ENCODE measurements at places on chromosomes 4 and X. TPM values are rescaled to one million over a fixed set of nuclear protein-coding genes. Genes with fewer than 3 reads are reported as not detected.

DNA sequence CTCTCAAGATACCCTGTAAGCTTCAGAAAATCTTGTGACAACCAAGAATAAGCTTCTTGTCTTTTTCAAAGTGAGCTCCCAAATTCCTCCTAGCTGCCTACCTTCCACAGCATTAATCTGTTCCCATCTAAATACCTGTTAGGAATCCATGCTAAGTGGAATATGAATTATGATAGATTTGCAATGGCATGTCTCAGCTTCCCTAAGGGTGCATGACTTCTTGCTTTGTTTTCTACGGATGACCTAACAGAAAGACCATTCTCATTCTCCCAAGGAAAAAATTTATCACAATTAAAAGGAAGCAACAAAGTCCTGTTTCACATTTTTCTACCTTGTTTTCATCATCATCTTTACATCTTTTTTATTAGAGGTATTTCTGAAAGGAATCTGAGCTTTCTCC is 532.7 kb downstream of the GRXCR1 start:
- no peak for DNase-seq

- DNase-seq = no peak
Observed at GRCh38 chr4:144899393-144899792, 198.6 kb downstream of the ANAPC10 start.

DNA sequence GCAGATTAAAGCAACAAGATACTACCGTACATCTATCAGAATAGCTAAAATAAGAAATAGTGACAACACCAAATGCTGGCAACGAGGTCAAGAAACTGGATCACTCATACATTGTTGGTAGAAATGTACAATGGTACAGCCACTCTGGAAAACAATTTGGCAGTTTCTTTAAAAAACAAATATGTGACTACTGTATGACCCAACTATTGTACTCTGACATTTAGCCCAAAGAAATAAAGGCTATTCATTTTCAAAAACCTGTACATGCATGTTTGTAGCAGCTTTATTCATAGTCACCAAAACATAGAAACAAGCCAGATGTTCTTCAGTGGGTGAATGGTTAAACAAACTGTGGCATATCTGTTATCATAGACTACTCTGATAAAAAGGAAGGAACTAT is 8.2 kb downstream of the CLCN3 start:
- no peak for DNase-seq

DNA sequence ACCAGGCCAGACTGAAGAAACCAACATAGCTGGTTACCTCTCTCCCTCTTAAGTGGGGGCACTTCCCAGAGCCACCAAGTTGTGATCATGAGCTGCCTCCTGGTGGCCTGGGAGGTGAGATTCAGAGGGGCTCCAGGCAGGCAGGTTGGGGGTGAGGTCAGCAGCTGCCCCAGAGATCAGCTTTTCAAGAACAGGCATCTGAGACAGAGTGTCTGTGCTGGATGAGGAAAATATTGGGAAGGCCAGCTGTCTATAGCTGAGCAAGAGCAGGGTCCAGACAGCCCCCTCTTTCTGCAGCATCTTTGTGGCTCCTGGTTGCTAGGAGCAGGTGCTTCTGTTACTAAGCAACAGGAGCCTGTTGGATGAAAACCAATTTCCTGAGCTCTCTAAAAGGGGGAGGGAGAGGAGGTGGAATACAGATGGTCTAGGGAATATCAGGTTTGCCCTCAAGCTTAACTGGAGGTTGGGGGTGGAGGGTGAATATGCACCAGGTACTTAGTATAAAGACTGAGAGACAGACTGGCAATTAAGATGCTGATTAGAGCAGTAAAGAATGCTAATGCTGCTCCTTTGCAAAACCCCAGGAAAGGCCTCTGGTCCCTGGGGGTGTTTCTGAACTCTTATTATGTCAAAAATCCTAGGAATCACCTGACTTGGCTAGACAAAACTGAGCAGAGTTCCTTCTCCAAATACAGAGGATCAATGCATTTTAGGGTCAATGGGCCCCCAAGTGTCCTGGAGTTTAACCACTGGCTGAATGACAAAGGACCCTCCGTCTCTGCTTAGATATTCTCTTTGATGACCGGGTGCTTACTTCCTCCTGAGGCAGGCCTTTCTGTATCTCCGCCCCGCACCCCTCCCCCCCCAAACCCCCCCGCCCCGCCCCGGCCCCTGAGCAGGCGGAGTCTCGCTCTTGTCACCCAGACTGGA is 21.4 kb downstream of the ZCCHC13 start:
- DNase-seq = no peak

DNA sequence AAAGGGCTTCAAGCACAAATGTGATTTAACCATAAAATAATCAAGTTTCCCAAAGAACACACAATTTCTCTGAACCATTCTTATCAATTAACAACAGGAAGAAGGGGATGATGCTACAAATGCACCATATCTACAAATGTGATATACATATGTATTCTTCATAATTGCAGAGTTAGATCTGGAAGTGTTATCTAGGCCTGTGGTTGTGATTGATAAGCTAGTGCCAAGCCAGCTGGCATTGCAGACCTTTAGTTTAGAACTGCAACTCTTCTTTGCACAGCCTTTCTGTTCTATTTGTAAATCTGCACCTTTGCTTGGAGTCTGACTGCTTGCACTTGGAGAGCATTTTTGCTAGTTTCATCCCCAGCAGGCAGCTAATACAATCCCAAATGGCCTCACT is 145.5 kb upstream of the NPY2R start:
- no peak for DNase-seq

DNA sequence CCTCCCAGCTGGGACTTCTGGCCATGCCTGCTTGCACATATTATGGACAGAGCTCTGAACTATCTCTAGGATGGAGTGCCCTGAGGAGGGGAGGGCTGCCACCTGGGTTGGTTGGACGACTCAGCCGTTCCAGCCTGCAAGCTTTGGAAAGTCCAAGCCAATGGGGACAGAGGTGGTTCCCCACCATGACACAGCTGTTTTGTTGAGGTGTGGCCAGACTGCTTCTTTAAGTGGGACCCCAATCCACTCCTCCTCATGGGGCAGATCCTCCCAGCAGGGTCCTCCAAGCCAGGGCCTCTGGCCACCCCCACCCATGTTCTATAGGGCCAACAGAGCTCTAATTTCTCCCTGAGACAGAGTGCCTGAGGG is 22.7 kb downstream of the F8A3 start:
- no peak for DNase-seq

DNA sequence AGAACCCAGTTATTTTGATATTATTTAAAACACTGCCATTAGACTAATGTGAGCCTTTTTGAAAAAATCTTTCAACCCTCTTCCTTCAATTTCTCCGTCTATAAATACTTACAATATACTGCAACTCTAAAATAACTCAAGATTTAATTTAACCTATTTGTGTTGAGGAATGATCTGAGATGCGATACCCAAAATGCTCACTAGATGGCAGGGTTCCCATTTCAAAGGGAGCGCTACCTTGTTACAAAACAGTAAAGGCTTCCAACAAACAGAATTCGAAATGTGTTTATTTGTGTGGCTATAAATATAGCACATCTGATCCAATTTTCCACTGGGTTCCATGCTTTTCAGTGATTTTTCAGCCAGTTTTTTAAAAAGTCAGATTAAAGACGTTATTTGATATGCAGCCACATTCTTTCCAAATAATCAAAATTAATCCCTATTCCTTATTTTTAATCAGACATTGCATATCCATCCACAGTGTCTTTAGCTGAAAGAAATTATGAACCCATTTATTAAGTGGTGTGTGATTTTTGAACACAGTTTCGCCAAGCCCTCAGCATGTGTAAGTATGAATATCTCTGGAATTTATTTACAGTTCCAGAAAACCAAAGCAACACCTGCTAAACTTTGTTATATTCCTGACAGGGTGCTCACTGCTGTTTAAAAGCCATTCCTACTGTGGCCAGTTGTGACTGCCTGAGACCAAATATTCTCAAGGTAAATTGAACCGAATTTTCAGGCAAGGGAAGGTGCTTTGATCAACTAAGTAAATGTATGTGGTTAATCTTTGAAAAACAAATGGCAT is 668.0 kb upstream of the LCORL start:
- DNase-seq = no peak

GRCh38 chrX:17616936-17617335 is 120.4 kb upstream of the SCML1 start:
- no peak for DNase-seq

- no peak for DNase-seq
Observed at GRCh38 chr4:180292339-180292738, 1950.9 kb upstream of the TENM3 start.

GRCh38 chrX:153646620-153647373 is at the start of gene DUSP9:
DUSP9 (plus strand) TSS chrX:153647203; CDS start chrX:153647954, 751 bp downstream.
- no peak for DNase-seq

DNA sequence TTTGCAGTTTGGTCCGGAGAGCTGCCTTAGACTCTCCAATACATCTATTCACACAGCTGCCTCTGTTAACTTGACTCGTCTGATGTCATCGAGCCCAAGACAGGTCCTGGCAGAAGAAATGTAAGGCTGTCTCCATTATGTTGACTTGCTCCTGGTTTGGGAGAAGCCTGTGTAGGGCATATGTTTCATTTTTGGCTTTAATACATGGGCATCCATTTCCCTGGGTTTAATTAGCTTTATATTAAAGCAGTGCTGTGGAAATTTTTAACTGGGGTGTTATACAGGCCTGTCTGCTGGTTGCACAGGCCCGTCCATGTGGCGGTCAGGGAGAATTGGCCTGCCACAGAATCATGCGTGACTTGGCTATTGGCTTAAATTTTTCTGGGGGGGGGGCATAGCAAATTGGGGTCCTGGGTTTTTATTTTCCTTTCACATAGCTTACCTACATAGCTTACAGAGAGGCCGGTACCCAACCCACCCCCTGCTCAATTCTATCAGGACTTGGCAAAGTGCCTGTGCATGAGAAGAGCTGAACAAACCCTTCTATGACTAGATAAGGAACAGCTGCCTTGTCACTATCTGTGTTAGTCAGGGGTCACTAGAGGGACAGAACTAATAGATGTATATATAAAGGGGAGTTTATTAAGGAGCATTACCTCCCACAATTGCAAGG is 123.5 kb upstream of the WDR1 start:
- no peak for DNase-seq

- no peak for DNase-seq
Observed at GRCh38 chrX:134926864-134927263, 63.9 kb upstream of the SMIM10 start.

- DNase-seq = no peak
Observed at GRCh38 chr4:133058701-133059100, 90.4 kb upstream of the PCDH10 start.

DNA sequence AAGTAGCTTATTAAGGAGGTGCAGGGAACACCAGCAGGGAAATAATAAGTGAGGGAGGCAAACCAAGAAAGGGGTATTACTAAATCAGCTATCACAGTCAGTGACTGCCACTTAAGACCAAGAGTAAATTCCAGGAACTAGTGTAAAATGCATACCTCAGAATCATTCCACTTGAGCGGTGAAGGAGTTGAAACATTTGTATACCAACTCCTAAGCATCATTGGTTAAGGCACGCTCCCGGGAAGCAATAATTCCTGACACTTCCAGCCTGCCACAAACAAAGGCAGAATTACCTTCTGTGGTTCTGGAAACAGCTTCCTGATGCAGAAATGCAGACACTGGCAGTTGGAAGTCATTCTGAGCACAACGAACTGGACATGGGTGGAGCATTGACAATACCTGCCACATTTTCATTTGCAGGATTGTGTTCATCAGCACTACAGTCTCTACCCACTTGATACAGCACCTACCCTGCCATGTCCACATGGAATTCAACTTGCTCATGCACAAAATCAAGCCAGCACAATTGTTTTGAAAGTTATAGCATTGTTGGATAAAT is 82.1 kb downstream of the PPP1R2C start:
- DNase-seq = no peak

GRCh38 chr4:13327991-13328390 is 156.1 kb downstream of the RAB28 start:
- DNase-seq = no peak

- no peak for DNase-seq
Observed at GRCh38 chr4:146486565-146486964, 35.2 kb downstream of the SLC10A7 start.

- DNase-seq = no peak
Observed at GRCh38 chr4:103075435-103075893, 1.1 kb downstream of the SLC9B2 start.

DNA sequence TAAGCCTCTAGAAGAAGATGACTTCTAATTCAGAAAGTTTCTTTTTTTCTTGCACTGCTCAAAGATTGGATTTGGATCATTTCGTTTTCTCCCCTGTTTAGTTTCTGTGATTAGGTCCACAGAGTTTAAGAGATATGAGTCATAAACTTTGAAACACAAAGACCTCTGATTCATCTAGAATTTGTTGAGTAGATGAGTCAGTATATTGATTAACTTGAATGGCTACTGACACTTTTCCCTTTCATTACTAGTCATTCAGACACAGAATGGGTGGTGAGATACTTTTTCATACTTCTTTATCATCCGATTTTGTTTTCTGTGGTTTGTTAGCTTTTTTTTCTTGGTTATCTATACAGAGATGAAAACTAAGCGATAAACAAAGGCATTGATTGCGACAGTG is 34.1 kb upstream of the AFF2 start:
- no peak for DNase-seq

Gene IL1RAPL1
- total RNA-seq = 2.4 TPM

Gene TBC1D25
- total RNA-seq = 16.9 TPM

Gene MPC1L
- total RNA-seq = not detected

Gene TRIM60
- not detected for total RNA-seq

Gene SLIT2
- total RNA-seq = 11.5 TPM

Gene VCX
- not detected for total RNA-seq

Gene GAB3
- 10.1 TPM for total RNA-seq

Gene KCTD8
- 0.18 TPM for total RNA-seq

Gene ACSL4
- 46.3 TPM for total RNA-seq

Gene C4orf36
- not detected for total RNA-seq

Gene CFAP99
- total RNA-seq = not detected

Gene XAGE2
- not detected for total RNA-seq

Measured in right cardiac atrium (tissue), 5 donors.